ENCODE measurements at places on chromosomes 2 and 18. TPM values are rescaled to one million over a fixed set of nuclear protein-coding genes. Genes with fewer than 3 reads are reported as not detected.

DNA sequence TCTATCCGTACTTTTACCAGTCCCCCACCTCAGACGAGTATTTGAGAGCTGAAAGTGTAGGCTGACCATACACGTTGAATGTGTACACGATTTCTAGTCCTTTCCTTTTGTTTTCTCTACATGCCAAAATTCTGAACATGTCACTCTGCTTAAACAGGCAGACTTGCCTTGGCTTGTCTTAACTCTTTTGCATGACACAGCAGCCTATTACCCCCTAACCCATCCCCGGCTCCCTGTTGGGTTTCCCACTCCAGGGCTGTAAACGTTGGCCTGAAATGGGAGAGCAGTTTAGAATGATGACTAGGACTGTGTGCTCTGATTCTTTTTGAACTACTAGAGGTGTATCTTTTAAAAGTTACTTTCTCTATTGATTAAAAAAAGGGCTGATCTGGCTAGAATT lies 19.1 kb downstream of the MTCL1 start:
- no peak for DNase-seq

- no peak for DNase-seq
Measured at GRCh38 chr18:66833646-66834045, 229.8 kb upstream of the CDH19 start.

GRCh38 chr2:98507891-98508708 lies 63.4 kb downstream of the INPP4A start:
- no peak for DNase-seq

Gene IL1RL1
- 8.1 TPM for total RNA-seq

- no peak for DNase-seq
Measured at GRCh38 chr2:20150806-20151571, 73.9 kb downstream of the SDC1 start.

- no peak for DNase-seq
Measured at GRCh38 chr2:227411990-227412350, 24.2 kb upstream of the SCYGR1 start.

DNA sequence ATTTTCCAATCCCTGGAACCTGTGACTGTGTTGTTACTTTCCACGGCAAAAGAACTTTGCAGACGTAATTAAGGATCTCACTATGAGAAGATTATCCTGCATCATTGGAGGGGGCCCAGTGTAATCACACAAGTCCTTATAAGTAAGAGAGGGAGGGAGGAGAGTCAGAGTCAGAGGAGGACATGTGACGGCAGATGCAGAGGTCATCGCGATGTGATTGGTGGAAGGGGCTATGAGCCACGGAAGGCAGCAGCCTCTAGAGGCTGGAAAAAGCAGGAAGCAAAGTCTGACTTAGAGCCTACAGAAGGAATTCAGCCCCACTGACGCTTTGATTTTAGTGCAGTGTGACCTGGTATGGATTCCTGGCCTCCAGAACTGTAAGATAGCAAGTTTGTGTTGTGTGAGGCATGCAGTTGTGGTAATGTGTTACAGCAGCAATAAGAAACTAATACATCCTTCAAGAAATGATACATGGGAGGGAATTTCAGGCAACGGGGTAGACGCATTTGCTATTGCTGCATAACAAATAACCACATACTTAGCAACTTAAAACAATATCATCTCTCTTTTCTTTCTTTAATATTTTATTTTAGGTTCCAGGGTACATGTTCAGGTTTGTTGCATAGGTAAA lies 112.7 kb upstream of the SERPINE2 start:
- no peak for DNase-seq

- DNase-seq = no peak
Measured at GRCh38 chr2:168703926-168704325, 98.5 kb upstream of the NOSTRIN start.

DNA sequence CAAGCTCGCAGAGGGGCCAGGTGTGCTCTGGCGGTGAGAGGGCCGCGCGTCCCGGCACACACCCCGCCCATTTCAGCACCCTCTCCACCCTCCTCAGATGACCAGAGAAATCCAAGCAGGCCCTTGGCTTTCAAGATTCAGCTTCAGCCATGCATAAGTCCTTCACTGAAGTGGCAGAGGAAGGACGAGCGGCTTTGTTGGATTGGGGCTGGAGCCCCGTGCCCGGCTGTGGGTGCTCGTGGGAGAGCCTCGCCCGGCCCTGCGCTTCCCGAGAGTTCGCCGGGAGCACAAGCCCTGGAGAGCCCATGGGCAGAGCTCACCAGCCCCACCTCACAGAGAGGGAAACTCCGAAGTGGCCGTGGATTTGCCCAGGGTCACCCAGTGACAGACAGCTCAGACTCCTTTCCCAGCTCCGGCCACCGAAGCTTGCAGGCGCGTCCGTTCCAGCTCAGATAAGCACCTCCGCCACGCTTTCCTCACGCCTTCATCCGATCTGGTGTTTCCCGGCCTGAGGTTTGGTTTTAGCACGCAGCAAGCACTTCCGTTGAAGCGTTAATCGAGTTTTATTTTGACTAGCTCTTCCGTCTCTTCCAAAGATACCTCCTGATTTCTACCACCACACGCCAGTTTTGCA lies 45.6 kb upstream of the MTCL1 start:
- no peak for DNase-seq

Gene ZEB2
- total RNA-seq = 301 TPM

GRCh38 chr2:169495310-169495928 lies 14.1 kb upstream of the KLHL41 start:
- DNase-seq = no peak

Gene IMPA2
- 14.1 TPM for total RNA-seq

GRCh38 chr2:237161189-237161588 lies 75.5 kb downstream of the COPS8 start:
- no peak for DNase-seq

Gene STARD6
- total RNA-seq = not detected

- peak; percentile 44 for DNase-seq
Measured at GRCh38 chr2:33791625-33792024, 192.5 kb upstream of the FAM98A start.

Gene NGEF
- 3.1 TPM for total RNA-seq

GRCh38 chr2:111209045-111209514 lies 88.4 kb downstream of the BCL2L11 start:
- DNase-seq = no peak

- no peak for DNase-seq
Measured at GRCh38 chr2:162058973-162059668, 14.9 kb downstream of the DPP4 start.

- no peak for DNase-seq
Measured at GRCh38 chr2:39730685-39731302, 48.3 kb downstream of the THUMPD2 start.

DNA sequence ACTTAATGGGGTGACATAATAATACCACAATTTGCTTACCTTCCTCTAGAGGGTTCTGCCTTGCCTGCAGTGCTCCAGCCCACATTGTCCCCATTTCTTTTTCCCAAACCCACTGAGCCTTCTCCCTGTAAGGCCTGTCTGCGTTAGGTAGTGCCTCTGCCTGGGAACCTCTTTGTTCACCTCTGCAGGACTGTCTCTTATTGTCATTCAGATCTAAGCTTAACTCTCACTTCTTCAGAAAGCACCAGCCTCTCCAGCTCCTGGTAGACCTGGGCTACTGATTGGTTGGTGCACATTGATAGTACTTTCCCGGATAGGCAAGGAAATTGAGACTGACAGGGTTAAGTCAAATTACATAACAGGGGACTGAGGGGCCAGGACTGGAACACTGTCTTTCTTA lies 49.1 kb downstream of the CCDC85A start:
- no peak for DNase-seq

- DNase-seq = no peak
Measured at GRCh38 chr2:3260959-3261358, 116.7 kb downstream of the EIPR1 start.

Gene PLA2R1
- total RNA-seq = 34.9 TPM

DNA sequence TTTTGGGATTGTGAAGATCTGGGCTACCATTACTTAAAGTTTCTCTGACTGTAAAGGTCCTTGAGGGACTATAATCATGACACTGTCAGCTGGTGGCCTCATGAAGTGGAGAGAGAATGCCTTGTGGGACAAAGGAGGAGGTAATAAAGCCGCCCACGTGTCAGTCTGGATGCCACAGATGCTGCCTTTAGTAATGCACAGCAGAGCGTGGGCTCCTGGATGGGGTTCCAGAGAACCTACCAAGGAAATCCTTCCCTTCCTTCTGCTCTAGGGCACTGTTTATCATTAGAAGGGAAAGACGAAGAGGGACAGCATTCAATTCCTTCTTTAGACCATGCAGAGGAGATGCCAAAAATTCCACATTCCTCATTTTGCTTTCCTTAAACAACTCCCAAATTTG lies 63.5 kb downstream of the COL5A2 start:
- no peak for DNase-seq

DNA sequence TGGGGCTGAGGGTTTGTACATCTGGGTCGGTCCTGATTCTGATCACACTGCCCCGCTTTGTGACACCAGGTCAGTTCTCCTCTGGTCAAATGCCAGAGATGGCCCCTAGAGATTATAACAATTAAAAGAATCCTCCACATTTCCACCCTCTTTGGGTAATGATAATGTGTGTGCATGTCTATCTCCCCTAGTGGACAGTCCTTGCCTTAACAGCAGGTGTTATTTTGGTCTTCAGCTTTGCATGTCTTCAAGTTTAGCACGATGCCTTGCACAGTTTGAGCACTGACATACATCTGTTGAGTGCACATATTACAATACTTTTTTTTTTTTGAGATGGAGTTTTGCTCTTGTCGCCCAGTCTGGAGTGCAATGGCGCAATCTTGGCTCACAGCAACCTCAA lies 25.7 kb upstream of the COX7A2L start:
- DNase-seq = no peak

GRCh38 chr2:121149384-121149783 lies 135.6 kb downstream of the TFCP2L1 start:
- DNase-seq = no peak

DNA sequence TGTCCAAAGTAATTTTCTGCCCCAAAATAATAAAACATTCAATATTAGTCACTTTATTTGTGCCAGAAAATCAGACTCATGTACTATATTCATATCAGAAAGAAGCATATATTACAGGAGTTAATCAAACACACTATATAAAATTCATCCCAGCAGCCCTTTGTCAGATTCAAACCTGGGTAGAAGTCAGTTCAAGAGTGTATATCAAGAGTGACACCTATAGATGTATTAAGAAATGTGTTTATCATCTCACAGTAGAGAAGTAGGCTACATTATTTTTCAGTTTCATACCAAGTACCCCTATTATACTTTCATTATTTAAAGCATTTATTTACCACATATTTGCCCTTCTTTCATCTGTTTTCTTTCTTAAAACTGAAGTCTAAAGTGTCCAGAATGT lies 193.2 kb upstream of the DDX18 start:
- DNase-seq = no peak

Gene PTCD3
- total RNA-seq = 59.6 TPM

DNA sequence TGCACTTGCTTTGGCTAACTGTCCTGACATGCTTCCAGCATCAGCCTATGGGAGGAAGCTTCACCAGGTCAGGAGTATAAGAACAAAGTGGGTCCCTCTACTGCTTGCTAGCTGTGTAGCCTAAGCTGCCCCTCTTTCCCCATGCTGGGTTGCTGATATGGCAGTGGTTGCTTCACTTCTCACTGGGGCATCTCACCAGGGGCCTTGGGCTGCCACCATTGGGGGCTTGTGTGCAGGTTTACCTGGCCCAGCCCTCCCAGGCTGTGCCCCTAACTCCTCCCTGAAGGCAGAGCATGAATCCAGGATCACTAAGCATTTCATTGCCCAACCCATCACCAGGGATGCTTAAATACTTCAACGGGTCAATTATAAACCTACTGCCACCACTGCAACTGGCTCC lies 817.1 kb upstream of the TMEFF2 start:
- DNase-seq = no peak

DNA sequence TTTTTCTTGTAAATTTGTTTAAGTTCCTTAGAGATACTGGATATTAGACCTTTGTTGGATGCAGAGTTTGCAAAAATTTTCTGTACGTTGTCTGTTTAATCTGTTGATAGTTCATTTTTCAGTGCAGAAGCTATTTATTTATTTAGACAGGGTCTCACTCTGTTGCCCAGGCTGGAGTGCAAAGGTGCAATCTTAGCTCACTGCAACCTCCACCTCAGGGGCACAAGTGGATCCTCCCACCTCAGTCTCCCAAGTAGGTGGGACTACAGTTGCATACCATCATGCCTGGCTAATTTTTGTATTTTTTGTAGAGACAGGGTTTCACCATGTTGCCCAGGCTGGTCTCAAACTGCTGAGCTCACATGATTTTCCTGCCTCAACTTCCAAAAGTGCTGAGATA lies 568.2 kb upstream of the REG3G start:
- DNase-seq = no peak

DNA sequence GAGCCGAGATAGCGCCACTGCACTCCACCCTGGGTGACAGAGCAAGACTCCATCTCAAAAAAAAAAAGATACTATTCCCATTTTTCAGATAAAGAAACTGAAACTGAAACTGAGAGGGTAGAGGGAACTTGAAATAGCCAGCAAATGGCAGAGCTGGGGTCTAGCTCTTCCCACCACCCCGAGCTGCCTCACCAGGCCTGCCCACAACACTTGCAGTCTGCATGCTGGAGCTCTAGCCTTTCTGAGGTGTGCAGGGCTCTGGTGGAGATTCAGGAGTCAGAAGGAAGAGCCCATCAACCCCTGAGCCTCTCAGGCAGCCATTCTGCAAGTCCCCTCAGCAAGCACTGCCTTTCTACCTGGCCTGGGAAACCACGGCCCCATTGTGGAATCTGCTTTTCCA lies 14.3 kb downstream of the EDAR start:
- no peak for DNase-seq

- DNase-seq = no peak
Measured at GRCh38 chr2:114925296-114926255, 483.1 kb downstream of the DPP10 start.

GRCh38 chr2:104919127-104919526 lies 65.2 kb downstream of the POU3F3 start:
- no peak for DNase-seq
